ENCODE measurements at places on chromosomes 1 and 21.
A peak's percentile ranks its signal among the peaks of the same experiment; 100 is the strongest.

GRCh38 chr1:108512239-108513043, 47.5 kb upstream of the EEIG2 start:
- no peaks in the 10 kb centered on the region for H3K36me3 ChIP-seq
- no peaks in the 10 kb centered on the region for H3K27me3 ChIP-seq
- H3K4me3 ChIP-seq, result no peak overlapping the region
- peak; percentile 54 for DNase-seq

DNA sequence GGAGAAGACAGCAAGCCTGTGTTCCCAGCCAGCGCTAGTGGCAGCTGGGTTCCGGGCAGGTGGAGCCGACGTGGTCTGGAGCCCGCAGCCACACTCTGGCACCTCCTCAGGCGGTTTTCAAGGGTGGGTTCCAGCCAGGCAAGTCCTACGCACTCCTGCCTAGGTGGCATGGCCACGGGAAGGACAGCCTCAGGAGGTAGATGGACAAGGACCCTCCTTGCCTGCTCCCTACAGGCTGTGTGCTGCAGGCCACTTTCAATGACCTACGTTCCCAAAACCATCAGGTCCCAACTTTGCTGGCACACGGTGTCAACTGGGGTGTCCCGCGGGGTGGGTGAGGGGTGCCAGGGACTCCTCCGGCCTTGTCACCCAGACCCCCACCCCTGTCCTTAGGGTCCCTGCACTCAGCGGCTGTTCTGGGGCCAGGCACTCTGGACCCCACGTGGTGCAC, 6.7 kb upstream of the PTGER3 start:
- DNase-seq, result no peak
- no peak overlapping the region for H3K4me3 ChIP-seq
- H3K4me1 ChIP-seq, result no peaks in the 10 kb centered on the region

- no peak overlapping the region for H3K27ac ChIP-seq
- no peaks in the 10 kb centered on the region for H3K27me3 ChIP-seq
- no peaks in the 10 kb centered on the region for H3K36me3 ChIP-seq
- H3K4me3 ChIP-seq, result no peak overlapping the region
Observed at GRCh38 chr1:229751610-229752009, 125.6 kb downstream of the URB2 start.

DNA sequence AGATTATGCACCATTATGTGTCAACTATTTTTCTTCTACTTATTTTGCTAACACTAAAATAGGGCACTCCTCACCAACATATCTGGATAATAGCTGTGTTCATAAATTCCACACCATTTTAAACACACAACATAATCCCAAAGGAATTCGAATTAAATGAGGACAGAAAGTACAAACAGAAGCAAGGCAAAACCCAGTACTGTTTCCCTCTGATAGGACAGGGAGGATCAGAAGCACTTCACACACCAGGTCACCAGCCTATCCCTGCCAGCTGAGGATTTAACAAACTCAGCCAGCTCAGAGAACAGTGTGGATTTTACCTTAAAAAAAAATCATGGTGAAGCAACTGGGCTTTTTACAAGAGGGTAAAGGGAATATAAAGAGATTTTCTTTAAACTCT, 20.0 kb downstream of the CRYZ start:
- no peak for DNase-seq
- no peaks in the 10 kb centered on the region for H3K27me3 ChIP-seq
- H3K4me1 ChIP-seq, result no peaks in the 10 kb centered on the region
- H3K27ac ChIP-seq, result no peak overlapping the region
- no peak overlapping the region for H3K4me3 ChIP-seq

DNA sequence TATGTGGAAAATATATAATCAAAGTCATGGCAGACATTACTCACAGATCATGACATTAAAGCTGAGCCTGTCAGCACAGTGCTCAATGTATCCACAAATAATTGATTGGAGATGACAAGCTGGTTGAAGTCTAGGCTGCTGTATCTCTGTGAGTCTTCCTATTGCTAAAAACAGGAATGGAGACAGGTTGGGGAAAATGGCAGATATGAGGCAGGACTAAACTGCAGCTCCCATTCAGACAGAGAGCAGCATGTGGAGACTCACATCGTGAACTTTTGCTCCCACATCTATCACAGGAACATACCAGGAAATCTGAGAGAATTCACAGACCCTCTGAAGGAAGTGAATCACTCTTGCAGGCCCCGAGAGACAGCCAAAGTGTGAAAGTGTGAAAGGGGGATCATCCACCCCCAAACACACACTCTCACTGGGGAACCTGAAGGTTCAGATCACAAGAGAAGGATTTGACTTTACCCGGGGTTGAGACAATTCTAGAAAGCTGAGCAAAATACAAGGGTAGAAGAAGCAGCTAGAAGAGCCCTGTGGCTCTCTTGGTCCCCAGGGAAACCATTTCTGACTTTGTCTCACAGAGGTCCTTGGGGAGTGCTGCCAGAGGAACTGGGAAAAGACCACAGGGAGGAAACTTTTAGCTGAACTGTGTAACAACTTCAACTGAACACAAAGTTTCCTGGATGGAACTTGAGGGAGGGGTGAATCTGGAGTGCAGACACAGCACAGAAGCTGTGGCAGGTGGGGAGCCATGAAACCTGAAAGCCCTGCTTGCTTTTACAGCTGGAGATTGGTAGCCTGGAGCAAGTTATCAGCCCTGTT, 173.4 kb downstream of the S1PR1 start:
- no peak overlapping the region for H3K27ac ChIP-seq
- no peaks in the 10 kb centered on the region for H3K36me3 ChIP-seq
- DNase-seq, result no peak
- no peak overlapping the region for H3K4me3 ChIP-seq
- no peaks in the 10 kb centered on the region for H3K4me1 ChIP-seq
- no peaks in the 10 kb centered on the region for H3K27me3 ChIP-seq
